Body of pancreas (tissue), 4 donors: ENCODE measurements at places on chromosomes 5 and 9. TPM values are rescaled to one million over a fixed set of nuclear protein-coding genes. Genes with fewer than 3 reads are reported as not detected.

DNA sequence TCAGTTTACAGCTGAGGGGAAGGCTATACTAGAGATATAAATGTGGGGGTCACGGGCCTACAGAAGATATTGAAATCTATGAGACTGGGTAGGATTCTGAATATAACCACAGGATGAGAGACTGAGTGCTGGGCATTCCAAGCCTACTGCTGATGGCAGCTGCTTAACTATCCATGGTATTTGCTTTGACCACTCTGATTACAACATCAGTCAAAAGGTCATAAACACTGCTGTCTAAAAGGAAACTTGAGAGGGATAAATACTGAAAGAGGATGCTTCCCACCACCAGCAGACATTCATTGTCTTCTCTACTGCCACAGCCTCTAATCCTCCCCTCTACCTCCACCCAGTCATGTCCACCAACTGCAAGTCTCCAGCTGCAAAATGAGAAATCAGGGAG is 3.8 kb downstream of the ZNF622 start:
- no peak for DNase-seq

DNA sequence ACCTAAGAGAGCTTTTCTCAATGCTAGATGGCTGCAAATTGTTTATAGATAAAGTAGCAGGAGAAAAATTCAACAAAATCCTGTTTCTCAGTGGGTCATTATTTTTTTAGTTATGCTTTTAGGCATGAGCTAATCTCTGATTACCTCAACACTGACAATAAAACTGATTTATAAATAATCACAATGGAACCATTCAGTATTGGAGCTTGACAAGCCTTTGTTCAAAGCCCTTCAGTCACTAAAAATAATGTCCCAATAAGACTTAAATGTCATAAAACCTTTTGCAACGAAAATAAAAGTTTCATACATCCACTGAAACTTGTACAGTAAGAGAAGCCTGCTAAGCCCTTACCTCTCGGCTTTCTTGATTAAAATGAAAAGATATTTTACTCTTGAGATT is 27.2 kb downstream of the PTPDC1 start:
- DNase-seq, result no peak

GRCh38 chr5:159915904-159916840 is at the start of gene ADRA1B:
Gene ADRA1B, plus strand, starts transcription at chr5:159916482. Its CDS starts 424 bp downstream, at chr5:159916906.
- peak; percentile 60 for DNase-seq

DNA sequence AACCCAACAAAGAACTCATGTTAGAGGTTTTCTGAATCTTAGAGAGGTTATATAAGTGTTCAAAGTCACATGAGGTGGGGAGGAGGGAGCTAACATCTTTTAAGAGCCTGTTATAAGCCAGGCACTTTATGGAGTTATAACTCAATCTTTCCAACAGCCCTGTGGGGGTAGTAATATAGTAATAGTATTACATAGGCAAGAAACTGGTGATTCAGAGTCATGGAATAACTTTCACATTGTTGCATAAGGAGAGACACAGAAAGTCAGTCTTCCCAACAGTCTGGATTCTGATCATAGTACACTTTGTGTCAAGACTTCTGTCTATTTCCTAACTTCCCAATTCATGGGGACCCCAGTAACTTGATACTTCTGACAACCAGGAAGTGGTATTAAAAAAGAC is 89.2 kb downstream of the ACER2 start:
- no peak for DNase-seq

HTR4 gene
- not detected for total RNA-seq

DNA sequence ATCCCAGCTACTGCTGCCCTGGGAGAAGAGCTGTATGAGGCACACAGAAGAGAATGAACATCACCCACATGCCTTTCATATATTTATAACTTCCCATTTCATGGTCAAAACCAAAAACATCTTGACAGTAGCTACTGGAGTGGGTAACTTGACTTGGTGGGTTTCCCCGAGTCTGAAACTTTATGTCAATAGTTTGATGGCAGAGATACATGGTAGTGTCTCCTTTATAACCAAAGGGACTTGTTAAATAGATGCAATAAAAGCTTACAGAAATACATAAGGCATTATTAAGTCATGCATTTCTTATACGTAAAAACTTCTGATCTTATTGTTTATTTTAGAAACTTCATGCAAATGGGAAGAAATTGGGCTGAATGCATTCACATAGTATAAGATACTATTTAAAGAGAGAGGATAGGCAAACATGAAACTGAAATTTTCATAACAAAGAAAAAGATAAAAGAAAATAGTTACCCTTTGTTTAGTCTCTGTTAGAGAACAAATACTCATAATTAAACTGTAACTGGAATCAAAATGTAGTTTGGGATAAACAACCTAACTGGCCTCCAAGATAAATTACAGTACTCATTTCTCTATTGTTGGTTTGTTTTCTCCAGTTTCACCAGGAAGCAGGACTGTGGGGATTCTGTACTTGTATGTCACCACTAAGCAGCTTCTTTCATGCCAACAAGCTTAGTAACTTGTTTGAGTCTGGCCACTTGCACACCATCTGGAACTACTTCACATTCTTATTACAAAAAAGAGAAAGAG is 459.3 kb upstream of the MEF2C start:
- no peak for DNase-seq

DNA sequence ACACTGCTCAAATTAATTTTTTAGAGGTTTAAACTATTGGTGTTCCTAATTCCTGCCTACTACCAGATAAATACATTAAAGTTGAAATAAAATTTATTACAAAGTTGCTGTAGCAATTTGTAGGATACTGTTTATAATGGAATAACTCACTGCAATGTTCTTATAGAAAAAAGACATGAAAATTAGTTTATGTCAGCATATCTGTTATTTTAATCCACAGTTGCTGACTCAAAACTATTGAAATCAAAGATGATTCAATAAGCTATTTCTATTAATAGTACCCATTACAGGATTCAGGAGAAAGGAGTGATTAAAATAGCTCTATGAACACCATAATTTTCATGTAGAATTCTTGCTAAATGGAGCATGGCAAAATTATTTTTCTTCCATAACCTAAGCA is 764.4 kb upstream of the NUDT12 start:
- no peak for DNase-seq

GRCh38 chr9:130425741-130426466 is 18.9 kb upstream of the ASS1 start:
- no peak for DNase-seq

GRCh38 chr9:75890472-75891276 is at the start of gene PCSK5:
Gene PCSK5, plus strand, starts transcription at chr9:75890673. Its CDS starts 509 bp downstream, at chr9:75891182.
- DNase-seq, result peak; percentile 94

DNA sequence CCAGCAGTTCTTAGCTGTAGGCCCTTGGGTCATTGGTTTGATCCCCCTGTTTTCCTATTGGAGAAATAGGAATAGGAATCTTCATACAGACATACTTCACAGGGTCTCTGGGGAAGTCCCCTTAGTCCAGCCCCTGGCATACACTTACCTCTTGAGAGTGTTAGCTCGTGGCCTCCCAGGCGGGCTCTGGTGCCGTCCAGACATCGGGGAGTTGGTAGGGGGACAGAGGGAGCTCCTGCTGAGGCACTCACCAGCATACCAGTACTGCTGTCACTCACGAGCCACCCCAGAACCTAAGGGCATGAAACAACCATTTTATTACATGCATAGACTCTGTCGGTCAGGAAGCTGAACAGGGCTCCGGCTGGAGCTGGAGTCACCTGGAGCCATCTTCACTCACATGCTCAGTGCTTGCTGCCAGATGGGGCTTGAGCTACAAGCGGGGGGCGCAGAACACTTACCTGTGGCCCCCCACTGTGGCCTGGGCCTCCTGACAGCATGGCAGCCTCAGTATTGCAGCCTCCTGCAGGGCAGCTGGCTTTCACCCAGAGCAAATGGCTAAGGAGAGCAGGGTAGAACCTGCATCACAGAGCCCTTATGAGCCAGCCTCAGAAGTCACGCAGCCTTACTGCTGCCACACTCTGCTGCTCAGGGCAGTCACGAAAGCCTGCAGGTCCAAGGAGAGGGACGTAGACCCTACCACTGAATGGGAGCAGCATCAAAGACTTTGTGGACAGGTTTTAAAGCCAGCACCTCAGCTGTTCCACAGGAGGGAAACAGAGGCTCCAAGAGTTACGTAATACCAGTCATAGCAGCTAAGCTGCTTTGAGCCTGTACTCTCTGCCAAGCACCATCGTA is 58.3 kb upstream of the ANGPTL2 start:
- DNase-seq, result peak; percentile 3

- no peak for DNase-seq
Measured at GRCh38 chr5:10102706-10103497, 146.8 kb downstream of the ATPSCKMT start.

- DNase-seq, result no peak
Measured at GRCh38 chr9:94156348-94157049, 72.2 kb downstream of the PTPDC1 start.

- DNase-seq, result no peak
Measured at GRCh38 chr5:143213851-143214363, 189.6 kb downstream of the NR3C1 start.

GRCh38 chr9:91223000-91223399 is 138.7 kb downstream of the AUH start:
- no peak for DNase-seq

FAM169A gene
- total RNA-seq, result 2.0 TPM

P4HA2 gene
- total RNA-seq, result 57.9 TPM

GRXCR2 gene
- total RNA-seq, result not detected

MED27 gene
- total RNA-seq, result 11.5 TPM

DNA sequence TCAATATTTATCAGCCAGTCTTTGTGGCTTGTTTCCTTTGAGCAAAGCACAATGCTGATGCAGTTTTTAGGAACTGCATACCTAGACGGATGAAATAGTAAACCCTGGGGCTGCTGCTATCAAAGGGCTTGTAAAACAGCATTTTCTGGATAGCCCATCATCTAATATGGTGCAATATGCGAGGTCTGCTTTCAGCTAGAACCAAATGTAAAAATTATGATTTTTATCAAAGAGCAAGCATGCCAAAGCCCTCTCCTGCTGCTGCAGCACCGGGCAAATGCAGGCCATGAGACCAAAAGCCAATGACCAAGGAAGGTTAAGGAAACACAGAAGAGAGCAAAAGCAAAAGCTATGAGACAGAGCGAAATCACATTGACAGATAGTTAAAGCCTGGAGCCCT is 1000.4 kb downstream of the MAT2B start:
- no peak for DNase-seq

IGFBPL1 gene
- total RNA-seq, result 3.3 TPM

CACNA1B gene
- total RNA-seq, result 0.99 TPM

- DNase-seq, result no peak
Measured at GRCh38 chr9:35776018-35776417, 15.4 kb upstream of the NPR2 start.

DNA sequence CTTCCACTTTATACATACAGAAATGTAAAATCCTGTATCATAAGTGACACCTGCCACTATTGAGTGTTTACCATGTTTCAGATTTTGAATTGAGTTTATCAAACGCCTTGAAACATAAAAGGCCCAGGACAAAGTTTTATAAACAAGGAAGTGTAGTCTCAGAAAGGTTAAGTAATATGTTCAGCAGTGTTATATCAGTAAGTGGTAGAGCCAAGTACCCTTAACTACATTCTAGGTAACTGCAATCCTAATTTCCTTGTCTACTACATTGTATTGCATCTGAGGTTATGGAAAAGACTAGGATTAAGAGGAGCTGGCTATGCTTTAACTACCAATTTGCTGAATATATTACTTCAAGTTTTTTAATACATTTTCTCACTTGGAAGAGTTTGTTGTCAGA is 641.6 kb downstream of the LRRC70 start:
- DNase-seq, result no peak

GRCh38 chr9:110555551-110556331 is 23.8 kb downstream of the SVEP1 start:
- peak; percentile 53 for DNase-seq

AHRR gene
- total RNA-seq, result 0.26 TPM

DNA sequence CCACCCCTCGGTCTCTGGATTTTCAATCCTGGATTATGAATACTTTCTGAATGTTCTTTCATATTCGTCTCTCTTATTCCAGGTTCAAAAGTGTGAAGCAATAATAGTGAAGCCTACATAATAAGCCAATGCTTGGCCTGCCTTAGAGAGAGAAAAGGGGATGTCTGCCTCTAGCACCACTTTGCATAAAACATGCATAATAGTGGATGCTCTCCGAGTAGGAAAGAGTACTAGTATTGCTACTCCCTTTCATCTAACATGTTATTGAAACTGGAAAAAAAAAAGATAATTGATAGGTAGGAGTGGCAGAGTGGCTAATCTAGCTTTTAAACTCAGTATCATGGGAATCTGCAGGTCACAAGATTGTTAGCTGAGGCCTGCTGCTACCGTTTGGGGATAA is 158.1 kb downstream of the SPATA31D1 start:
- no peak for DNase-seq

DNA sequence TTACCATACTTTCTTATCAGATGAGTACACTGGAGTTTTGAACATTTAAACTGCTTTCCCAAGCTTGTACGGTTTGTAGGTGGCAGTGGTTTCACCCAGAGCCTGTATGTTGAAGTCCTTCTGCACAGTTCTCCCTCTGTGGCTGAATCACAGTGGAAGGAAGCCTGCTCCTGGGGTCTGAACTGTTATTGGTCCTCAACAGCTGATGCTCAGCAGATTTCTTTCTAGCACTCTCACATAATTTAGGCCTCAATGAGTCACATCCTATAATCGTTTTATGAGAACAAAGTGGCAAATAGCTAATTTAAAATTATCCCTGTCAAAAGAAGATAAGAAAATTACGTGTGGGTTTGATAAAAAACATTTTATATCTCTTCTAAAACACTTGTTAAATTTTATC is 229.7 kb downstream of the TLE4 start:
- DNase-seq, result no peak

C5 gene
- 7.3 TPM for total RNA-seq

DNA sequence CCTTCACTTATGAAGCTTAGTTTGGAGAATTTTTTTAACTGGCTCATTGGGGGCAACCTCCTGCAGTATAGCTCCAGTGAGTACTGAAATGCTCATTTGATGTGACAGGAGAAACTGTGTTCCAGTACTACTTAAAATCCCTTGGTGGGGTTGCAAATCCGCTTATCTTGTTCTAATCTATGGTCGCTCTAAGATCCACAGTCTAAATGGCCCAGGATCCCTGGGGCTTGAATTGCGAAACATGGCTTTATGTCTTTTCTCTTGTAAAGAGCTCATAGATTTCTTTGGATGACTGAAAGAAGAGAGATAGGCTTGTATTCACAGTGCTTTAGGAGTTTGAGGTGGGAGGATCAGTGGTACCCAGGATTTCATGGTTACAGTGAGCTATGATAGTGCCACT is 52.7 kb downstream of the ADAMTSL1 start:
- no peak for DNase-seq

DNA sequence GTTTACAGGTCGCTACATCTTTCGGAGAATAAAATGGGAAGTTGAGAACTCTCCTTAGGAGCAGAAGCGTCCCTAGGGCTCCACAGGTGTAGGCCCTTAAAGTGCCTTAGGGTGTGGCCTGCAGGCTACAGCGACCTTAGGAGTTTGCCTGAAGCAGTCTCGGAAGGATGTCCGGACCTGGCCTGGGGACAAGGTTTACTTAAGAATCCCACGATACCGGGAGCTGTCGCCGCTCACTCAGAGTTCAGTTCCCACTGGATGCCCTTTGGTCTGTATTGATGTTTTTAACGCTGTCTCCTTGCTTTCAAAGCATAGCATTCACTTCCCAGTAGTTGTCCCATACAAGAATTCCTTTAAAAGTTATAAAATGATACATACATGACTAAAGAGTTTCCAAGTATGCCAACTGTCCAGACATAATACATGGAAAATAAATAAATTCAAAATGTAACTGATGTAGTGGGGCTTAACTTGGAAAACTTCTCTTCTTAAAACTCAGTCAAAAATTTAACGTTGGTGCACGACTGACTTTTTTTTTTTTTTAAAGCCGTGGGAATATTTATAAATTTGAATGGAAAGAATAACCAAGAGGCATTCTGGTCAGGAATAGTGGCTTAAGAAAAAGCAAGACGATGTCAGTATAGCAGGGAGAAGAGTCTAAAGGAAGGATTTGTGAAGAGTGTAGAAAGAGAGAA is 848 bp downstream of the RAD50 start:
- DNase-seq, result peak; percentile 37
